ENCODE measurements at places on chromosomes 1 and 21.

DNA sequence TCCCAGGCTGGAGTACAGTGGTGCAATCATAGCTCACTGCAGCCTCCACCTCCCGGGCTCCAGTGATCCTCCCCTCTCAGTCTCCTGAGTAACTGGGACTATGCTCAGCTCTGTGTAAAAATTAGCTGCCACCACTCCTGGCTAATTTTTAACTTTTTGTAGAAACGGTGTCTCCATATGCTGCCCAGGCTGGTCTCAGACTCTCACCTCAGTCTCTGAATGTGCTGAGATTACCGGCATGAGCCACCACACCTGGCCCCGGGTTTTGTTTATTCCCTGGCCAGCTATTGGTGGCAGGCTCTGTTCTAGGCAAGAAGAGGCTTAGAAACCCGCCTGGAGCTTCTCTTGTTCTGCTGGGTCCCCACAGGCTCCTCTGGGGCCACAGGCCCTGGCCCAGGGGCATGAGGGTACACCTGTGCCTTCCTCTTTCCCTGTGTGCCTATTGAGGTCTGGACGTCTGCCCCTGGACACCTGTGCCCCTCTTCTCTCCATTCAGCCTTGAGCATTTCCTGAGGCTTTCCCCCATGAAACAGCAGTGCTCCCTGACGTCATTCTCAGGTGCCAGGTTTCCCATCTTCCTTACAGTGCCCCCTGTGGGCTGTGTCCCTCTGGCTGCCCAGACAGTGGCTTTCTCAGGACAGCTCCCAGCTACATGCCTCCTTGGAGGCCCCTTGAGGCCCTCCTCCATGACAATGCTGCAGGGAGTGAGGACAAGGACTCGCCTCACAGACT is 57.5 kb downstream of the PCP4 start:
- no peak for DNase-seq

- DNase-seq: no peak
These were observed 75.0 kb downstream of the RWDD3 start for GRCh38 chr1:95309031-95309471.

- DNase-seq: peak; percentile 75
These were observed 35.2 kb downstream of the PEX14 start for GRCh38 chr1:10509809-10510509.

DNA sequence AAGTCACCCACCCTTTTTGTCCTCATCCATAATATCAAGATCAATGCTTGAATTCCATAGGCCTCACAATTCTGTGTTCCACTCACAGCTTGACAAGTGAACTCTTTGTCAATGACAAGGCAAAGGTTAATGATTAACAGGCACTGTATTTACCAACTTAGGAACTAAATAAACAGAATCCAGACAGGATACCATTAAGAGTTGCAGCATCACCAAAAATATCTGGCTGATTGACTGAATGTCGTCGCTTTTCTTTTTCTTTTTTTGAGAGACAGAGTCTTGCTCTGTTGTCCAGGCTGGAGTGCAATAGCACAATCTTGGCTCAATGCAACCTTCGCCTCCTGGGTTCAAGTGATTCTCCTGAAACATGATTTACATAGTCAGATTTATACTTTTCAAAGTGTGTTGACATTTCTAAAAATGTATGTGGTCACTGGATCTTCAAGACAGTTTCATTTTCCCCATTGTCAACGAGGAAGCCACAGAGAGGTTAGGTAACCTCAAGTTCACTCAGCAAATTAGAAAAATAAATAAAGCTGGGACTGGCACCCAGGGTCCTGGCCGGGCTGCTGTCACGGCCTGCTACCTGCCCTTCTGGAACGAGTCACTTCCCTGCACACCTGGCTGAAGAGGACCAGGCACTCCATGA is 81.0 kb downstream of the PDE9A start:
- no peak for DNase-seq

DNA sequence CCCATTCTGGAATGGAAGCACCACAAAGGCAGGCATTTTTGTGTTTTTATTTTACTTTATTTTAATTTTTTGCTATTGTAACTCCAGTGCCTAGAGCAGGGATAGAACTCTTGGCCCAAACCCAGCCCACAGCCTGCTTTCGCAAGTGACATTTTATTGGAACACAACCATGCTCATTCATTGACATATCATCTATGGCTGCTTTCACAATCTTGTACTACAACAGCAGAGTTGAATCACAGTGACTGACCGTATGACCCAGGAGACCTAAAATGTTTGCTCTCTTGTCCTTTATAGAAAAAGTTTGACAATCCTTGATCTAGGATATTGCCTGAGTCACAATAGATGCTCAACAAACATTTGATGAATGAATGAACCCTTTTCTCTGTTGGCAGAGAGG is 83.9 kb upstream of the ATP1A1 start:
- DNase-seq: no peak

DNA sequence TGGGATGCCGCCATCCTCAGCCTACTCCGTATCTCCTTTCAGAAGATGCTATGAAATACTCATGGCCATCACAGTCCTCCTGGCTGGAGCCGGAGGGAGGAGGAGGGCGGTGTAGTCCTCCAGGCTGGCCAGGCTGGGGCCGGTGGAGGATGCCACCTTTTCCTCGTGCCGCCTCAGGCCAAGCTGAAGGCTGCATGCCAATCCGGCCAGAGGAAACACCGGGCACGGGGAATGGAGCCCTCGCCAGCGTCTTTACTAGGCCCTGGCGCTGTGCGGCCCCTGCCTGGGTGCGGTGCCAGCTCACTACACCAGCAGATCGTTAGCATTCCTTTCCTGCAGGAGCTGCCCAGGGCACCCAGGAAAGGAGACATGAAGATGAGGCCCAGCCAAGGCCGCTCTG is 70.1 kb downstream of the CASZ1 start:
- no peak for DNase-seq

- DNase-seq: no peak
These were observed 3.2 kb downstream of the SLC25A33 start for GRCh38 chr1:9542430-9542829.

DNA sequence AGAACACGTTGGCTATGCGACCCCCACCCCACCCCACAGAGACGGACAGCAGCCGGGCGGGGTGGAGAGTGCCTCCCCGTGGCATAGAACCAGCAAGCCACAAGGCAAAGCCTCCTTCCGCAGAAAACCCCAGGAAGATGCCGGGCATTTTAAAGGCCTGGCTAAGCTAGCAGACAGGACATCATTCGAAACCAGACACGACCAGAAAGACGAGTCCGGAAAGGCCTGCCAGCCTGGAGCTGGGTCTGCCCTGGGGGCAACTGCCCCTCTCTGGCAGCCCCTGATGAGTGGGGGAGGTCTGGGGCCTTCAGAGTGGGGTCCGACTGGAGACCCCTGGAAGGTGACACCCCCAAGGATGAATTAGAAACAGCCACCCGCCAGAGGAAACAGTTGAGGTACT is 8.5 kb downstream of the FTCD start:
- no peak for DNase-seq

DNA sequence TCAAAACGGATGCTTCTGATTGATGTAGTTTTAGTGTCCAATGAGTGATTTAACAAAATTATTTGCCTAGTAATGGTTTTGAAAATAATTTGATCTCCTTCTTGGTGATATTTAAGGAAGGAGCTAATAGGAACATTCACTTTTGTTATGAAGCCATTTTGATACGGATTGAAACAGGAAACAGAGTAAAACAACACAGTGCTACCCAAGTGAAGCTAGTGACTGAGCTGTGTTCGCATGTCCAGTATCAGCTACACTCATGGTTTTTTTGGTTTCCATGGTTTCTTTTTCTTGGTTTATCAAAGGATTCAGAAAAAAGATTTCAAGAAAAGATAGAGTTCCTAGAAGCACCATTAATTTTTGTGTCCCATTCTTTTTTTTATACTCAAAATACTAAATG is 40.1 kb upstream of the PLEKHO1 start:
- DNase-seq: peak; percentile 80

GRCh38 chr1:212575333-212575732 is 33.2 kb upstream of the ATF3 start:
- no peak for DNase-seq

DNA sequence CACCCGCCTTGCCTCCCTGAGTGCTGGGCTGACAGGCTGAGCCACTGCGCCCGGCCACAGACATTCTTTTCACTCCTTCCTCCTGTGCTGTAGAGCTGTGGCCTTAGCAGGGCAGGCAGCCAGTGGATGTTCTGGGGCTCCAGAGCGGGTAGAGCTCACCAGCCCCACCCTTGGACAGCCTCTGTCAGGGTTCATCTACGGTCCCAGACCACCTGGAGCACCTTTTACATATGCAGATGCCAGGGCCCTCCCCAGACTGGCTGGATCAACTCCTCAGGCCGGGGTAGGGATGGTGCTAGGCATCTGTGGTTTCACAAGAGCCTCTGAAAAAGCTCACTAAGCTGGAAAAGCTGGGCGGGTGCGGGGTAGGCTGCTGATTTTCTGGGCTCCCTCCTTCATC is 4.6 kb downstream of the ATP13A2 start:
- DNase-seq: no peak

DNA sequence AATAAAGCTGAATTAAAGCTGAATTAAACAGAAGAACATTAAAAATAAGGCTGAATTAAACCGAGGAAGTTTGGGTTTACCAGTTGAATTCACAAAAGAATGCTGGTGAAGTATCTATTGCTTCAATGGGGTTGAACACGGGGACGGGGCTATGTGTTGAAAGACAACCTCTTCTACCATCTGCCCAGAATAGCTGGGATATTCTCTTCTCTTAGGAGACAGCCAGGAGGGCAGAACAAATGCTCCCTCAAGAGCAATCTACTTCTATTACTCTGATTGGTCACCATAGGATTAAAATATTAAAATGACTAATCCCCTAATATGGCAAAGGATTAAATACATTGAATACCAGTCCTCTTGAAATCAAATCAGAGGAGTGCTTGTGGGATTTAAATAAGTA is 68.4 kb downstream of the LPGAT1 start:
- no peak for DNase-seq

DNA sequence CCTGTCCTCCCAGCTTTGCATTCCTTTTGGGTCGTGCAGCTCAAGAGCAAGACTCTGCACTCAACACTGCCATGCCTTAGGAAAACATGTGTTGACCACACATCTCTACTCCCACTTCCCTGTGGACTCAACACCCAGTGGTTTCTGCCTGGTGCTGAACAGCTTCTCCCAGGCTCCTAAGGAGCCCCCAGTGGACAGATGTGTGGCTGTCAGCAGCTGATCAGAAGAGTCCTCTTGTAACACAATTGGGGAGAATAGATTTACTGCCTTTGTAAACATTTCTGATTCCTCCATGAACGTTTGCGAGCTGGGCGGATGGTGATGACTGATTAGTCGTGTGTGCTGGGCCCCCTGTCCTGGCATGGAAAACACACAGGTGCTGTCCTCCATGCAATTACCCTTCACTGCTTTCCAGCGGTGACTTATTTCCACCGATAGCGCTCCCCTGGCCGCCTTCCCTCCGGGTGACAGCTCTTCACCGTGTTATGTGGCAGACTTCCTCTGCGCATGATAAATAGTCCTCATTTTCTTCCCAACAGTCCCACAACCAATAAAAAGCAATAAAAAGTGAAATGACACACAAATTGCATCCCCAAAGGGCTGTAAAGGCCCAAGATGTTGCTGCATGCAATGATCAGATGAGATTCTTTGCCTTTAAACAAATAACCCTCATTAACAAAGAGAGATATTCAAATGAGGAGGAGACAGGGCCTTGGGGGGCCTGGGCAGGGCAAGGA is 249.4 kb upstream of the AJAP1 start:
- DNase-seq: no peak

GRCh38 chr1:76366726-76367125 is 292.2 kb downstream of the ST6GALNAC3 start:
- DNase-seq: no peak

DNA sequence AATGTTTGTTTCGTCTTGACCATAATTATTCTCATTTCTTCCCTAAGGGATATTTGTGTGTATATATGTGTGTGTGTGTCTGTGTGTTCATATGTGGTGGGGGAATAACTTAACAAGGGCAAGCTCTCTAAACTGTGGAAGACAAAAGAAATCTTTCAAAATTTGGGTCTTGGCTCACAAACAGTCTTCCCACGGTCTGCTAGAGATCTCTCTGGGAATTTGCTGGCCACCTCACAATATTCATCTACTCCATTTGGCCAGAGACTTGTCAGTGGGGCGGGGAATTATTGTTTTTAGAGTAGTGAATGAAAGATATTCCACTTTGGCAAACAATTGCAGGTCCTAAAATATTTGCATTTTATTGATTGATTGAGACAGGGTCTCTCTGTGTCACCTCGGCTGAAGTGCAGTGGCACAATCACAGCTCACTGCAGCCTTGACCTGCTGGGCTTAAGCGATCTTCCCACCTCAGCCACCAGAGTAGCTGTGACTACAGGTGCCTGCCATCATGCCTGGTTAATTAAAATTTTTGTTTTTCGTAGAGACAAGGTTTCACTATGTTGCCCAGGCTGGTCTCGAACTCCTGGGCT is 8.0 kb upstream of the EIF2B3 start:
- no peak for DNase-seq

GRCh38 chr1:109873278-109874175 is 37.1 kb upstream of the CSF1 start:
- no peak for DNase-seq

DNA sequence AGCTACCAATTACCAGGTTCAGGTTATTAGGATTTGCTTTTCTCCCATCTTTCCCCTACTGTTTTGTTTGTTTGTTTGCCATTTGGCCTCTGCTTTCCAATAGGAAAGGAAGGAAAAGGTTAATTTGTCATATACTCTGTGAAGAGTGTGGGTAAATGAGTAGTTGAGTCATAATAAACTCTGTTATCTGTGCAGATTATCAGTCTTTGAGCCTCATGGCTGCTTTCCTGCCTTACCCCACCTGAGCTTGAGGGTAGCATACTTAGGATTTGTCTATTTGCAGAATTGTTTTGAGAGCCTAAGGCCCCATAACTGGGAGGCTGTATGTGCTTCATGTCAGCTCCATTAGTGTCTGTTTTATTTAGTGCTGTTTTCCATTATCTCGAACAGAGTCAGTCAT is 32.9 kb upstream of the SNX27 start:
- no peak for DNase-seq

DNA sequence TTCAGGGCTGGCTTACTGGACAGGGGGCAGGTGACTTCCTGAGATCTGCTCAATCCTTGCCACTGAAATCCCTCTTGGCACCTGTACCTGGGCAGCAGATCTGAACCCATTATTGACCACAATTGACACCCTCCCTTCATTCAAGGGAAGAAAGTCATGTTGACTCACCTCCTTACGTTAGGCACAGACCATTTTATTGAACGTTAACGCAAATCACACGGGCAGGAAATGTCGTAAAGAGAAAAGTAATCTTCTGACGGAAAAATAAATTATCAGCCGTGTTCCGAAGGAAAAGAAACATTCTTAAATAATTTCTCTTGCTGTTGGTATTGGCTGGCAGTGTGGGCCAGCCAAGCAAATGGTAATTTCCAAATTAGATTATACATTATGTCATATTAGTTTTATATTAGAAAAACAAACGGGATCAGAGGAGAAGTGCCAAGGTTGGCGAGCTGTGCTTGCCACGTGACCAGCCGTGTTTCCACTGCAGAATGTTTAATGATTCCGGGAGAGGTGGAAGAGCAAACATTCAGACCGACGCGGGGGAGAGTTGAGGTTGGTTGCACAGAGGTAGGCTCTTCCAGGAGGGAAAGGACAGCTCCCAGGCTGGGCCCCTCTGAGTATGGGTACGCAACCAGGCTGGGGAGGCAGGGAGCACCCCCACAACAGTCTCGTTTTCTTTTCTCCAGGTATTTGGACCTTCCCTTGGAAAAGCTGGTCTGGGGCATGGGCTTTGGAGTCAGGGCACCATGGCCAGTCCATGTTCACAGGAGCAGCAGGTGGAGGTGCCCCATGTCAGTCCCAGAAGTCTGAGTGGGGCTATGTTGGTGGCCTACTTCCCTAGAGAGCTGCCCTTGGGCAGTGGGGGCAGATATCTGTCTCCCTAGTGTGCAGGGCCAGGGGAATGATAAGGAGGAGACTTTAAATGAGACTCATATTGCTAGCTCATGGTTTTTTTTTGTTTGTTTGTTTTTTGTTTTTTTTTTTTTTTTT is 121.1 kb downstream of the FOXD2 start:
- DNase-seq: no peak

Data from T-helper 2 cell (primary cell).